ENCODE measurements at places on chromosomes 11 and 22.

GRCh38 chr11:22928207-22928917 is 68.1 kb upstream of the CCDC179 start:
- DNase-seq = no peak

DNA sequence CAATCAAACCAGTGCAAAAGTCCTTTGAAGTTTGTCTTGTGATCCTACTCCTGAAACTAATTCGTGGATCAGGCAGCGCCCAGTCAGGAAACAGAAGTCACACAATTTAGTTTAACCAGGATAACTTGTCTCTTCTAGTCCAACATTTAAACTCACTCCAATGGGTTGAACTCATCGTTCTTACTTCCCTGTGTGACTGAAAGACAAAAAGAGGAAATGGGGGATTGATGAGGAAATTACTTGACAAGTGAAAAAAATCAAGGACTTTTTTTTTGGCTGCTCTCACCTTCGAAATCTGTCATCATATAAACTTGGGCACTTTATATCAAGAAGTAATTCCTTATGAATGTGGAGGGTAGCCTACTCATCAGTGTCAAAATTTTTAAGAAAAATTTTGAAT is 78.4 kb downstream of the HSD17B12 start:
- no peak for DNase-seq

DNA sequence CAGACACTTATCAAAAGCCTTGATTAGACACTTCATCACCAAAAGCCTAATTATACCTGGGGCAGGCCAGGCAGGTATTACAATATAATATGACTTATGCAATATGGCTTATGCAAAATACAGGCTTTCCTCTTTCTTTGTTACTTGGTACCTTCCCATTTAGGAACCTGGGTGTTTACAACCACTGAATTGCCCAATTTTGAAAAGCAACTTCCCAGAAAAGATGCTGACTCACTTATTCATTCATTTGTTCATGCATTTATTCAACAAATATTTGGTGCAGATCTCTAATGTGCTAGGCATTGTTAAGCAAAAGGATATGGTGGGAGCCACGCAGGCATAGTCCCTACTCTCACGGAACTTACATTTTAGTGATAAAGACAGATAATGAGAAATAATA is 13.6 kb upstream of the JAML start:
- no peak for DNase-seq

- no peak for DNase-seq
Observed at GRCh38 chr11:13405220-13405619, 57.8 kb downstream of the BTBD10 start.

- peak; percentile 33 for DNase-seq
Observed at GRCh38 chr11:32006799-32007388, 84.0 kb upstream of the RCN1 start.

DNA sequence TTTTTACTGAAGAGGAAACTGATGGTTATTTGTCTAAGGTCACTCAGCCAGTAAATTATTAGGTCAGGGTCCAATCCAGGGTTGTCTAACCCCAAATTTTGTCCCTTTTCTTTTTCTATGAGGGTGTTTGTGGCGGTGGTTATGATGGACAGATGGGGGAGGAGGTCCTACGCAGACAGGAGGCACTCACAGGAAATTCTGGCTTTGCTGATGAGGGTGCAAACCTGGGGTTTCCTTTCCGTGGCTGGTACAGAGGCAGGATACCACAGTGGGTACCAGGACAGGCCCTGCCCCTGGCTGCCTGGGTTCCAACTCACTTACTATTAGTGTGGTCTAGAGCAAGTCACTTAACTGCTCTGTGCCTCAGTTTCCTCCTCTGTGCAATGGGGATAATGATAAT is 91.0 kb downstream of the RRM1 start:
- DNase-seq = no peak

Measured in RPMI8226 (cell line).